Mesenchymal stem cell (in vitro differentiated cells and primary cell): ENCODE measurements at places on chromosomes 16 and 17.
A peak's percentile ranks its signal among the peaks of the same experiment; 100 is the strongest.

- peak; percentile 30 for DNase-seq
These were observed 54.0 kb downstream of the MRM3 start for GRCh38 chr17:836151-836550.

DNA sequence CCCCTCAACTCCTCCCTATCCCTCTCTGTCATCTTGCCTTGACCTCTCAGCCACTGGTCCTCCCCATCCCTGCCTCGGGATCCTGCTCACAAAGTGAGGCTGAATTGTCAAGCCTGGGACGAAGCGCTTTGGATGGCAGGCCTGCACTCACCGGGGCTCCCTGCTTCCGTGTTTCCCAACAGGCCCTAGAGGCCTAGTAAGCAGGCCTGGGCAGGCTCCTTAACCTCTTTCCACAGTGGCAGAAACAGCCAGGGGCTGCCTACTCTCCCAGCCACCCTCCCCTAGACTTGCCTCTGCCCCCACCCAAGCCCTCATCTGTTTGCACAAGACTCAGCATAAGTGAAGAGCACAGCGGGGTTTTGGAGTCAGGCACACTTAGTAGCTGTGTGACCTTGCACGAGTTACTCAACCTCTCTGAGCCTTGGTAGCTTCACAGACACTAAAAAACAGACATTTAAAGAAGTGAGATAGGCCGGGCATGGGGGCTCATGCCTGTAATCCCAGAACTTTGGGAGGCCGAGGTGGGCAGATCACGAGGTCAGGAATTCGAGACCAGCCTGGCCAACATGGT lies 5.0 kb upstream of the FADS6 start:
- DNase-seq = no peak

DNA sequence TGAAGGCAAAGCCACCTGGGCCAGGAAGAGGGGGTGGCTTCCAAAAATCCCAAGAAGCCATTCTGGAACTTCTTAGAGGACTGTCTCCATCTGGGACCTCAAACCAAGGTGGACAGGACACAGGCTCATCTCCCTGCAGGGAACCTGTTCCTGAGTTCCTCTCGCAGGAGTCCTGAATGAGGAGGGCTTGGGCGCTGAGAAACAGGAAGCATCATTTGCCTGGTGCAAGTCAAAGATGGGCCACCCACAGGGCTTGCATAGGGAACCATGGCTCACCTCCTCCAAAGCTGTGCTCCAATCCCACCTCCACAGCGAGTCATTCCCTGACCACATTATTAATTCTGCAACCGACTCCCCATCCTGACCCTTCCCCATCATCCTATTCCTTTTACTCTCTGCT lies 55.0 kb upstream of the RPL38 start:
- no peak for DNase-seq

- DNase-seq = no peak
These were observed 16.2 kb downstream of the UNC13D start for GRCh38 chr17:75828076-75828400.

DNA sequence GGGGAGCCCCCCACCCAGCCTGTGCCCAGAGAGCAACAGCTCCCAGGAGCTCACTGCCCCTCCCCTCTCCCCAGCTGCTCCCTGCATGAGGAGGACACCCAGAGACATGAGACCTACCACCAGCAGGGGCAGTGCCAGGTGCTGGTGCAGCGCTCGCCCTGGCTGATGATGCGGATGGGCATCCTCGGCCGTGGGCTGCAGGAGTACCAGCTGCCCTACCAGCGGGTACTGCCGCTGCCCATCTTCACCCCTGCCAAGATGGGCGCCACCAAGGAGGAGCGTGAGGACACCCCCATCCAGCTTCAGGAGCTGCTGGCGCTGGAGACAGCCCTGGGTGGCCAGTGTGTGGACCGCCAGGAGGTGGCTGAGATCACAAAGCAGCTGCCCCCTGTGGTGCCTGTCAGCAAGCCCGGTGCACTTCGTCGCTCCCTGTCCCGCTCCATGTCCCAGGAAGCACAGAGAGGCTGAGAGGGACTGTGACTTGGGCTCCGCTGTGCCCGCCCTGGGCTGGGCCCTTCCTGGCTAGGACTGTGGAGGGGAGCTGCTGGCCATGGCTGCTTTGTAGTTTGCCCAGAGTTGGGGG lies 584 bp downstream of the TCAP start:
- DNase-seq = no peak

DNA sequence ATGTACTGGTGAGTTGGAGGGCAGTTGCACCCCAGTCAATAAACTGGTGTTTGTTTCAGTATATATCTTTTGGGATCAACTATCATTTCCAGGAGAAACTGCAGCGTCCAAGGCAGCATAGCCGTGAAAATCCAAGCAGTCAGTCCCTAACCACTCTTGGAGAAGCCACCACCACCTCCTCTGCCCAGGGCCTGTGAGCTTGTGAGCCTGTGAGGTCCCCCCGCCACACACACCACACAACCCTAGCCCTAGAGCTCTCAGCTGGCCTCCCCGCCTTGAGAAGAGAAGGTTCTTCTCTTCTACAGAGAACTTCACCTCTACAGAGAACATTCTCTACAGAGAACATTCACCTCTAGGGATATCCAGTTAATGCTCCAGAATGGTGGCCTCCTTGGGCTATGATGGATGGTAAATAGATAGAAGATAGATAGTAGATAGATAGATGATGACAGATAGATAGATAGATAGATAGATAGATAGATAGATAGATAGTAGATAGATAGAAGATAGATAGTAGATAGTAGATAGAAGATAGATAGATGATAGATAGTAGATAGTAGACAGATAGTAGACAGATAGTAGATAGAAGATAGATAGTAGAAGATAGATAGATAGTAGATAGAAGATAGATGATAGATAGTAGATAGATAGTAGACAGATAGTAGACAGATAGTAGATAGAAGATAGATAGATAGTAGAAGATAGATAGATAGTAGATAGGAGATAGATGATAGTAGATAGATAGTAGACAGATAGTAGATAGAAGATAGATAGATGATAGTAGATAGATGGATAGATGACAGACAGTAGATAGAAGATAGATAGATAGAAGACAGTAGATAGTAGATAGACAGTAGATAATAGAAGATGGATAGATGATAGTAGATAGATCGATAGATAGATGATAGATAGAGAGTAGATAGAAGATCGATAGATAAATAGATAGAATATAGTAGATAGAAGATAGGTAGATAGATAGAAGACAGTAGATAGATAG lies 13.7 kb downstream of the ALOX15B start:
- DNase-seq = no peak

DNA sequence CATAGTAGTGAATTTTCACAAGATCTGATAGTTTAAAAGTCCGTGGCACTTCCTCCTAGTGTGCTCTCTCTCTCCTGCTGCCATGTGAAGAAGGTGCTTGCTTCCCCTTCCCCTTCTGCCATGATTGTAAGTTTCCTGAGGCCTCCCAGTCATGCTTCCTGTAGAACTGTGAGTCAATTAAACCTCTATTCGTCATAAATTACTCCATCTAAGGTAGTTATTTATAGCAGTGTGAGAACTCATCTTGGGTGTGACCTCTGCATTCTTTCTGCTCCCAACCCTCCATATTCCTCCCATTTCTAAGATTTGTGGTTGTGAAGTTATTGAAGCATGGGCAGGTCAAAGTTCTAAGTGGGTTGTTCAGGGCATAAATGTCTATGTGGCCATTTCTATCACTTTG lies 62.1 kb upstream of the ADAMTS18 start:
- peak; percentile 6 for DNase-seq

GRCh38 chr16:58057784-58058183 lies 32.2 kb downstream of the MMP15 start:
- DNase-seq = no peak

GRCh38 chr16:23974223-23974622 lies 138.4 kb downstream of the PRKCB start:
- no peak for DNase-seq

GRCh38 chr17:11909348-11909747 lies 87.9 kb downstream of the ZNF18 start:
- no peak for DNase-seq

- DNase-seq = no peak
These were observed 122.4 kb downstream of the LAT start for GRCh38 chr16:29107299-29107698.

- DNase-seq = peak; percentile 48
These were observed 6.8 kb downstream of the COTL1 start for GRCh38 chr16:84611041-84611440.

- peak; percentile 47 for DNase-seq
These were observed 129.4 kb upstream of the PLCG2 start for GRCh38 chr16:81649561-81650184.

GRCh38 chr17:41103896-41104295 lies 1.3 kb upstream of the KRTAP4-9 start:
- DNase-seq = peak; percentile 13

GRCh38 chr17:245611-246010 lies 64.2 kb upstream of the DOC2B start:
- DNase-seq = no peak

GRCh38 chr16:84986102-84986501 lies 25.2 kb downstream of the ZDHHC7 start:
- no peak for DNase-seq

GRCh38 chr17:57869617-57870282 lies 19.9 kb upstream of the MRPS23 start:
- peak; percentile 93 for DNase-seq

- DNase-seq = no peak
These were observed 59.7 kb downstream of the RNF112 start for GRCh38 chr17:19470530-19471261.

GRCh38 chr17:74499992-74500391 lies 31.3 kb downstream of the CD300LB start:
- no peak for DNase-seq

GRCh38 chr17:48597778-48598631 lies 4.4 kb upstream of the HOXB5 start:
- DNase-seq = peak; percentile 95

- no peak for DNase-seq
These were observed 57.5 kb upstream of the TOB1 start for GRCh38 chr17:50923611-50924010.

GRCh38 chr16:75317101-75317522 lies 65.7 kb upstream of the BCAR1 start:
- peak; percentile 42 for DNase-seq

DNA sequence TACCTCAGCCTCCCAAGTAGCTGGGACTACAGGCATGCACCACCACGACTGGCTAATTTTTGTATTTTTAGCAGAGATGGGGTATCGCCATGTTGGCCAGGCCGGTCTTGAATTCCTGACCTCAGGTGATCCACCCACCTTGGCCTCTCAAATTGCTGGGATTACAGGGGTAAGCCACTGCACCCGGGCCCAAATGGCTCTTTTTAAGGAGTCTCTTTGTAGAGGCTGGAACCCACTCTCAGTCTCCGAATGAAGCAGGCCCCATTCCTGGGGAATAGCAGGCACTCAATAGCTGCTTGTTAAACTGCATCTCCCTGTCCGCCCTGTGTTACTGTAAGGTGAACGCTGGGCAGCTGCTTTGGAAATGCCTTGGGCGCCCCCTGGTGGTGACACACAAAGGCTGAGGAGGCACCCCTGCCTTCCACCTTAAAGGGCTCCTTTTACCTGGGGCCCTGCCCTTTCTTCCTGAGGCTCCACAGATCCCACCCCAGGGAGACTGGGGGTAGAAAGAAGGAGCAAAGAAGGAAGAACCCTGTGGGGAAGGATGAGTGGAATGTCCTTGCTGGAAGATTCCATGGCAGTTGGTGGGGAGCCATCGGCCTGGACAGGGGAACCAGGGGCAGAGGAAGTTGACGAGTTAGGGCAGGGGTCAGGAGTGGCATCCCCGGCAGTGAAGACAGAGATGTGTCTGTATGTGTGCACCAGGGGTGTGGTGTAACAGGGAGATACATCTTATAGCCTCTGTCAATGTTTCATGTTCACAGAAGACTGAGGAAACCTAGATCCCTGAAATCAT lies 6.1 kb upstream of the SP2 start:
- peak; percentile 77 for DNase-seq

- DNase-seq = no peak
These were observed 193.4 kb upstream of the CPHXL start for GRCh38 chr16:75919664-75920063.

GRCh38 chr17:62941358-62941991 lies 24.6 kb upstream of the TANC2 start:
- DNase-seq = no peak

GRCh38 chr17:200586-200985 lies 19.1 kb upstream of the DOC2B start:
- no peak for DNase-seq

DNA sequence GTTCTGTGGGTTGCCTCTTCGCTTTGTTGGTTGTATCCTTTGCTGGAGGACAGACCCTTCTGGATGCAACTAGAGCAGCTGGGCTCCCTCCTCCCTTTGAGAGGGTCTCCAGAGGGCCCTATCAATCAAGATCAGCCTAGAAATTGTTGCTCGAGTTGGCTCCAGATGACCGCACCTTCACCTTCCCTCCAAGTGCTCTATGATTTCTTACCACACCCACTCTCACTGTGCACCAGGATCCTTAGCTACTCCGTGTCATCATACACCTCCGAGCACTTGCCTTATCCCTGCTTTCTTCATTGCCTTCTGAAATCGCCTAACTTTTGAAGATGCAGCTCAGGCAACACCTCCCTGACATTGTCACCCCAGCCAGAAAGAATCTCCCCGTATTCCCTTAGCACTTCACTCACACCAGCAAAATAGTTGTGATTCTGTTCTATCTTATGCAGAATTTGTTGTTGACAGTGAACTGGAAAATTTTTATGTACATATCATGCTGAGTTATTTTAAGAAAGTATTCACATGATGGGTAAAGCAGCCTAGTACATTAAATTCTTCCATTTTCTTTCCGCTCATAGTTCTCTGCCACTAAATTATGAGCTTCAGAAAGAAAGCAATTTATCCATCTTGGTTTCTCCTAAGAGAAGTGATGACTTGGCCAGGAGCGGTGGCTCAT lies 52.9 kb downstream of the ABAT start:
- DNase-seq = no peak

- DNase-seq = no peak
These were observed 2.3 kb downstream of the TPSD1 start for GRCh38 chr16:1258225-1258600.

GRCh38 chr17:55652825-55653224 lies 69.8 kb downstream of the TMEM100 start:
- DNase-seq = no peak

DNA sequence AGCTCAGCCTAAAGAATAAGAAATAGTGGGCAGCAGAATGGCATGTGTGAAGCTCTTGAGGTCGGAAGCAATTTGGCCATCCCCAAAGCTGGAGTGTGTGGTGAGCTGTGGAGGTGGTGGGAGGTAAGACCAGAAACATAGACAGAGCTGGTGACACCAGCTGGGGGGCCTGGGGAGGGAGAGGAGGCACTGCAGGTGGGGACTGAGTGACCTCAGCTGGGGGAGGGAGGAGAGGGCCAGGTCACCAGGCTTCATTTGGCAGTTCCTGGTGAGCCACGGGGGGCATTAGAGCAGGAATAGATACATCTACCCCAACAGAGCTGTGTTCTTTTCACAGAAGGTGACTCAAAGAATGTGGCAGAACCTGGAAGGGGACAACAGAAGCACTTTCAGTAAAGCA lies 31.9 kb downstream of the WFDC1 start:
- no peak for DNase-seq
